ENCODE measurements at places on chromosomes 5 and 9.

GRCh38 chr5:21654-22233, 70.2 kb upstream of the PLEKHG4B start:
- DNase-seq, result no peak

GRCh38 chr9:16530669-16531642, 339.5 kb downstream of the BNC2 start:
- DNase-seq, result no peak

DNA sequence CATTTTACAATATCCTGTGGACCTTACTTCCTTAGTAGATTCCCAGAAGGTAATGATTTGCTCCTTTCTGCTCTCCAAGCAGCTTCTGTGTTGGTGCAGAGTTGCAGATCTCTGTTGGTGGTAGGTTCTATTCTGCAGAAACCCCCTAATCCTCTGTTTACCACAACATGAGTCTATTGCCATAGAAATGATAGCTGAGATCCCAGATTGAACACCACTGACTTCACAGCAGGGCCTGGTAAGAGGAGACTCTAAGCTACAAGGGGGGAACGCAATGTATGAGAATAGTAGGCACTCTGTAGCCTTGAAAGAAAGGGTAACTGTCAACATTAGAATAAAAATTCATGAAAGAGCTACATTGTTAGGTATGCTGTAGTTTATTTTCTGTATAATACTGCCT, 59.5 kb downstream of the MUSK start:
- DNase-seq, result no peak

DNA sequence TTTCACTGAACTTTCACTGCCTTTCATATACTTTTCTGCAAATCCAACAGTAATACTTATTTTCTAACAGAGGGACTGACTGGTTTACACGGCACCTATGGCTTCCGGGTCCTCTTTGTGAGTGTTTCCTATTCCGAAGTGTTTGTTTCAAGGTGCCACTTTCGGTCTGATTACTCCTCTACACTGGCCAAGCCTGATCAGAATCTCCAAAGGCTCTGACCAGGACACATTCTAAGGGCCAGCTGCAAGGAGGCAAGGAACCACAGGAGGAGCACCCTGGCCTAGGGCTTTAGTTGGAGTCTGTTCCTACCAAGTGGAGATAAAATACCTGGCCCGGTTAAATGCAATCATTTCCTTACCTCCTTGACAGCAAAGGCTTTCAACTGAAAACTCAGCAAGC, 132.1 kb downstream of the GLIS3 start:
- no peak for DNase-seq
